ENCODE measurements at places on chromosomes 16 and 17. TPM values are rescaled to one million over a fixed set of nuclear protein-coding genes. Genes with fewer than 3 reads are reported as not detected.

The ZP2 gene
- not detected for total RNA-seq

The ATP1B2 gene
- 2.7 TPM for total RNA-seq

The CLEC18B gene
- total RNA-seq = 0.38 TPM

The PLXDC1 gene
- 21.4 TPM for total RNA-seq

The PHKG2 gene
- total RNA-seq = 13.2 TPM

- DNase-seq = no peak
Measured at GRCh38 chr17:43601280-43602039, 55.3 kb upstream of the ETV4 start.

GRCh38 chr17:50524838-50525237 lies 7.7 kb upstream of the EPN3 start:
- DNase-seq = no peak

DNA sequence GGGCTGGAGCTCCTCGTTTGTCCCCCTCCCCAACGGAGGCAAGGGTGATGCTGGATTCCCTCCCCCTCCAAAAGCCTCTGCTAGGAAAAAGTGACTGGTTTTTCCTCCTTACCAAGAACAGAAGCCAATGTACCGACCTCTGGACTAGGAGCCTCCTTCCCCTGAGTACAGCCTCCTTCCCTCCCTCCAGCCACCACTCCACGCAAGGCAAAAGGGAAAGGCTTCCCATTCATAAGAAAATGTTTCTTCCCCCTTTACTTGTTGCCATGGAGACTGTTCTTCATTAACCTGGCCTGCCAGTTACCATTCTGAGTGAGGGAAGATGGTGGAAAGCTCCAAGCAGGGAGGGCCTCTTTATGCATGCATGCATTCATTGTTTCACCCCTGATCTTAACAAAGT lies 4.3 kb upstream of the PIMREG start:
- no peak for DNase-seq

DNA sequence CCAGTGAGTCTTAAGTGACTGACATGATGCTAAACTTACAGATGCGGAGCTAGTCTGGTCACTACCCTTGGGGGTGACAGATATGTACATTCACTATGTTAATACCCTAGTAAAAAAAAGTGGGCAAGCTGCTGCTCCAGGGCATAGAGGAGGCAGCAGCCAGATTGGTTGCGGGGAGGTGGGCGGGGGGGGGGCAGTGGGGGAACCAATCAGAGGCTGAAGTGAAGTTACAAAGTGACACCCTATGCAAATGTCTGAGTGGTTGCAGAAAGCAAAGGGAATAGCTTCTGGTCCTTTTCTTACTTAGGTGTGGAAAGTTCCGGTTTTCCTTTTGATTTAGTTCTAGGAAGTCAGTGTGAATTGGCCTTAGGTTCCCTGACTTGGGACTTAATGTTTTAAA lies 12.1 kb downstream of the NDEL1 start:
- DNase-seq = no peak

DNA sequence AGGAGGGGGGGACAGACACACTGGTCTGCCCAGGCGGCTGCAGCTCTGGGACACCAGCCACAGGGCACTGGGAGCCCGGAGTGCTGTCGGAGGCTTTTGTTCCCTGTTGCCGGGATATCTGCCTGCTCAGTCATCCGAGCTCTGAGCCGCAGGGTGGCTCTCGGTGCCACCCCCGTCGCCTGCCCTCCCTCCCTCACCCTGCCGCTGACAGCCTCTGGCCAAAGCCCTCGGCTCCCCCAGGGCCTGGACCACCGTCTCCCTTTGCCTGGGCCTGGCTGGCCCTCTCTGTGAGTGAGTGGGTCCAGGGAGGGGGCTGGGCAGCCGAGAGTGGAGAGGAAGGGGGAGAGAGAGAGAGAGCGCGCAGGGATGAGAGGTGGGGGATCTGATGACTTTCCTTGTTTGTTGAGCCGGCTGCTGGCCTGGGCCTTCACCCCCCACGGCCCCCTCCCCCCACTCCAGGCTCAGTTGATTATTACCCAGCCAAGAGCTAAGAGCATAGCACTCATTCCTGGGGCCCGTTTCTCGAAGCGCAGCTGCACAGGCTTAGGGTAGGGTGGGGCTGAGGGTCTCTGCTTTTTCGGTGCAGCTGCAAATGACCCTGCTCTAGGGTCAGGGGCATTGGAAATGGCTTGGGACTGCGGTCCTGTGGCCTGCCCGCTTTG lies 2.7 kb downstream of the FOXJ1 start:
- DNase-seq = no peak

- no peak for DNase-seq
Measured at GRCh38 chr16:1261131-1261892, 5.4 kb downstream of the TPSD1 start.

GRCh38 chr17:66200685-66201092 lies 8.8 kb upstream of the CEP112 start:
- DNase-seq = no peak

GRCh38 chr17:15169676-15170075 lies 95.5 kb downstream of the PMP22 start:
- DNase-seq = no peak

DNA sequence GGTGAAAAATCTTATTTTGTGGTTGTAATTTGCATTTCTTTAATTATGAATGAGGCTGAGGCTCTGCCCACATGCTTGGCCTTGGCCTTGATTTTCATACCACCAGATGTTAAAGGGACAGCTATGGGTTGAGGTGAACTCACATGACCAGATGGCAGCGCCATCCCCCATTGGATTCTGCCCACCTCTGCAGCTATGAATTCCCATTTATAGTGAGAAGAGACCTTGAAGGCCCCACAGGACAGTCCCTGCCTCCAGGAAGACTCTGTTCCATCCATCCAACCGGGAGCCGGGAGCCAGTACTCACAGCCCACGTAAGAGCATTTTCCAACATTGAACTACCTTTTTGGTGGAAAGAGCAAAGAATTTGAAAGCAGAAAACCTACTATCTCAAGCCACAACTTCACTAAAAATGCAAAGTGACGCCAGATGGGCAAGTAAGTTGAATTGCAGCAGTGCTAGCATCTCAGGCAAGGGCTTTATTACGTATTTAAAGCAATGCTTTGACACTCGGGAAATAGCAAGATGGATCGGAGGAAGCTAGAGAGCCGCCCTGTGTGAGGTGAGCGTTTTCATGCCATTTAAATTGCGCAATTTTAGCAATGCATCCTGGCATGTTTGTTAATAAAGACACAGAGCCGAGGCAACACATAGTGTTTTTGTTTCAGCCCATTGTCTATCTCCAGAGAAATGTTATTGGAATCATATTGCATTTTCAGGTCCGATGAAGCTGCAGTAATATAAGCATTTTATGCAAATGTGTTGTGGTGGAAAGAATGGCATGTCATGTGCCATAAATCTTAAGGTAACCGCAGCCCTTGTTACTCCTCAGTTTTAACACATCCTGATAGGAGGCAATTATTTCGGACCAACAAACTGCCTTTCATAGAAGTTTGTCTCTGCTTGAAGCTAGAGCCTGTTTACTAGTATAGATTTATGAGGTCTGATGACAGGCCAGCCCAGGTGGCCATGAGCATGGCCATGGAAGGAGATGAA lies 273.4 kb upstream of the TNRC6C start:
- peak; percentile 14 for DNase-seq

DNA sequence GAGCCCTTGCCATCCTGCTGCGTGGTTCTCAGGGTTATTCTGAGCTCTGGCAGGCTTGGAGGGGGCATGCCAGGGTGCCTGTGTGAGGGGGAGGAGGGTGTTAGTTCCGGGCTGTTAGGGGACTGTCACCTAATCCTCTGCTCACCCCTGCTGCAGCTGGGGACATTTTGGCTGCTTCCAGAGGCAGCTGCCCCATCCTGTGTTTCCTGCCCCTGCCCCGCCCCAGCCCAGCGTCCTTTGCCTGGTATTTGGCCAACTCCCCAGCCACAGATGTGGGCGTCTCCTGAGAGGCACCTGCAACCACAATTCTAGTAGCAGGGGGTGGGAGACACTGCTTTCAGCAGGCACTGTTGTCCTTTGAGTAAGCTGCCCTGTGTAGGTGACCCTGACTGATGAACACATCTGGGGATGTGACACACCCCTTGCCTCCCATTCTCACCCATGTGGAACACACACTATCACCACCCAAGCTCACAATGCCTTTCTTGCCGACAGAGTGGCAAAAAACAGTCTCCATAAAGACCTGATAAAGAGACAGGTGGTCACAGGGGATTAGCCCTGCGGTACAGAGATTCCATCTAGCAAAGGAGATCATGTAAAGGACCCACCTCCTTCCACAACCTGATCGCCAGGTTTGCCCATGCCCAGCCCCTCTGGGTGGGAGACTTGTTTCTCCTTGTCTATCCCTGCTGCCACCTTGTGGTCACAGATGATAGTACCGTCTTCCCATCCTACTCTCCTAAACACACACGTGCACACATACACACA lies at the start of gene CHRNE:
Gene CHRNE (minus strand): TSS at position 48 of the 768 bp plus-strand sequence. CDS start 35 bp downstream, at position 13.
- no peak for DNase-seq

DNA sequence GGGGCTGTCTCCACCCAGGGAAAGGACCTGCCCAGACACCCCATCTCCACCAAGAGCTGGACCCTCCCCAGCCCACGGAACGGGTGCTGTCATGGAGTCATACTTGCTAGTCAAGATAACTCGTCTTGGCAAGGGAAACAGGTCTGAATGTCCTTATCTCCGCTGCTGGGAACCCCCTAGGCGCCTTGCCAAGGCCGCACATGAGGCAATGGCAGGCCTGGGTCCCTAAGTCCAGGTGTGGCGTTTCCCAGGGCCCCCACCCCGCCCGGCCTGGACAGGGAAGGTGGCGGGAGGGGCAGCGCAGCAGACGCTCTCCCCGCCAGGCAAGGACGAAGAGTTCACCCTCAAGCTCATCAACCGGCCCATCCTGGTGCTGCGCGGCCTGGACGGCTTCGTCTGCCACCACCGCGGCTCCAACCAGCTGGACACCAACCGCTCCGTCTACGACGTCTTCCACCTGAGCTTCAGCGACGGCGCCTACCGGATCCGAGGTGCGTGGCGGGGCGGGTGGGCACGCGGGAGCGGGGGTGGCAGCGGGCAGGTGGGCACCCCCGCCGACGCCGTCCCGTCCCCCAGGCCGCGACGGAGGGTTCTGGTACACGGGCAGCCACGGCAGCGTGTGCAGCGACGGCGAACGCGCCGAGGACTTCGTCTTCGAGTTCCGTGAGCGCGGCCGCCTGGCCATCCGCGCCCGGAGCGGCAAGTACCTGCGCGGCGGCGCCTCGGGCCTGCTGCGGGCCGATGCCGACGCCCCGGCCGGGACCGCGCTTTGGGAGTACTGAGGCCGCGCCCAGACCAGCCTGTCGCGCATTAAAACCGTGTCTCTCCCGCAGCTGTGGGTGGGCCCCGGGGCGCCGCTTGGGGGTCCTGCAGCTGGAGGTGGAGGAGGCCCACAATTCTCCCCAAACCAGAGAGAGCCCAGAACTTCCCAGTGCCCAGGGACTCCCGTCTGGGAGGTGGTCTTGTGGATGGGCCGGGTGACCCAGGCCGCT lies 8.4 kb downstream of the FSCN2 start:
- no peak for DNase-seq

DNA sequence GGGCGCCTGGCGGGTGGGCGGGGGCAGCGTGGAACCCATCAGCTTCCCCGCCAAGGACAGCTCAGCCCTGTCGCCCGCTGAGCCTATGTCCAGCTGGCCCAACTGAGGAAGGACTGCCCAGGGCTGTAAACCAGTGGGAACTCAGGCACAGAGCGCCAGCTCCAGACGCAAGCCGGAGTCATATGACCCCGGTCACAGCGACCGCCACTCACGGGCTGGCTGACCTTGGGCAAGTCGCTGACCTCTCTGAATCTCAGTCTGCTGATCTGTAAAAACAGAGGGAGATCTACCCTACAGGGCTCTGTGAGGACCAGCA lies 170.0 kb downstream of the C16orf78 start:
- no peak for DNase-seq

DNA sequence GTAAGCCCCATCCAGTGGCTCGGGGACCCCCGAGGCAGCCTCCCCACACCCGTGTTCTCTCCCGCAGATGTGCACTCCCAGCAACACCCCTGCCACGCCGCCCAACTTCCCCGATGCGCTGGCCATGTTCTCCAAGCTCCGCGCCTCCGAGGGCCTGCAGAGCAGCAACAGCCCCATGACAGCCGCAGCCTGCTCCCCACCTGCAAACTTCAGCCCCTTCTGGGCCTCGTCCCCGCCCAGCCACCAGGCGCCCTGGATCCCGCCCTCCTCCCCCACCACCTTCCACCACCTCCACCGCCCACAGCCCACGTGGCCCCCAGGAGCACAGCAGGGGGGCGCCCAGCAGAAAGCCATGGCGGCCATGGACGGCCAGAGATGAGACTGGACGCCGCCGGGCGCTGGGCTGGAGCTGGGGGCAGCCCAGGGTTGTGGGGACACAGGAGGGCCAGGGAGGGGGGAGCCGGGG lies 5.0 kb downstream of the UBALD2 start:
- no peak for DNase-seq

GRCh38 chr16:635573-636205 lies 416 bp downstream of the METTL26 start:
- DNase-seq = no peak

GRCh38 chr16:82833378-82833993 lies 206.7 kb downstream of the CDH13 start:
- no peak for DNase-seq

GRCh38 chr17:61064087-61064951 lies 335.3 kb upstream of the TBX2 start:
- no peak for DNase-seq

DNA sequence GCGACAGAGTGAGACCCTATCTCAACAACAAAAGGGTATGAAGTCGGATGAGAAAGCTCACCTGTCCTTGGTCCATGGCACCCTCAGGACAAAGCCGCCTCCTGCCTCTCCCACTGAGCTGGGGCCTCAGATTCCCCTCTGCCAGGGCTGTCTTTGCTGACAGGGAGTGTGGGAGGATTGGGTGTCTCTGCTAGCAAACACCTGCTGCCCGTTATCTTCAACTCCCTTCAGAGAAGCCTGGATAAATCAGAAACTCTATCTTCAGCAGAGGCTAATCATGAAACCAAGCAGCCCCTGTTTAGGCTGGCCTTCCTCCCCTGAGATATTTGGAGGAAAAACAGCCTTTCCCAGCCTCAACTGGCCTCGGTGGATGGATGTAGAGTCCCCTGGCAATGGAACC lies 36.3 kb upstream of the CDH1 start:
- no peak for DNase-seq
